Natural killer cell treated with Interleukin-12 subunit alpha and Interleukin-12 subunit beta and Interleukin-15 and Interleukin-18, amount 100 ng/mL, for 72 hours (primary cell): ENCODE measurements at places on chromosomes 11 and 22. TPM values are rescaled to one million over a fixed set of nuclear protein-coding genes. Genes with fewer than 3 reads are reported as not detected.

OTOG gene
- not detected for total RNA-seq

OR2D2 gene
- total RNA-seq, result not detected

DNA sequence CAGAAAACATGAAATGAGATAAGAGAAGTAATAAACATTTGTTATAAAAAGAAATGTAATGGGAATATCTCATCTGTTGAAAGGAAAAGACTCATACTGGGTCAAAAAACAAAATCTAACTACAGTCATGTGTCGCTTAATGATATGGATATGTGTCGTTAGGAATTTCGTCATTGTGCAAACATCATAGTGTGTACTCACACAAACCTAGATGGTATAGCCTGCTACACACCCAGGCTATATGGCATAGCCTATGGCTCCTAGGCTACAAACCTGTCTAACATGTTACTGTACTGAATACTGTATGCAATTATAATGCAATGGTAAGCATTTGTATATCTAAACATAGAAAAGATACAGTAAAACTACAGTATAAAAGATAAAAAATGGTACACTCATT is 89.8 kb upstream of the ZC3H12C start:
- no peak for DNase-seq

DNA sequence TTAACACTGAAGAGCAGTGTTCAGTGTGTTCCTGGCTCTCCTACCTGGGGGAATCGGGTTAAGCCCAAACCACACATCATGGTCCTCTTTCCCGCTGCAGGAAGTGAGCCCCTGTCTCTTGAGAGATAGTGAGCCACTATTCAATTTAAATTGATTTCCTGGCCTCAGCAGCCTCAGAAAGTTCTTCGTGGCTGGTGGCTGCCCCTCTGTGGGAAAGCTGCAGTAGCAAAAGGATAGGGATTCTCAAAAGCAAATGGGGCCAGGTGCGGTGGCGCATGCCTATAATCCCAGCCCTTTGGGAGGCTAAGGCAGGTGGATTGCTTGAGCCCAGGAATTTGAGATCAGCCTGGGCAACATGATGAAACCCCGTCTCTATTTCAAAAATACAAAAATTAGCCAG is 49.1 kb upstream of the CD5 start:
- no peak for DNase-seq

DNA sequence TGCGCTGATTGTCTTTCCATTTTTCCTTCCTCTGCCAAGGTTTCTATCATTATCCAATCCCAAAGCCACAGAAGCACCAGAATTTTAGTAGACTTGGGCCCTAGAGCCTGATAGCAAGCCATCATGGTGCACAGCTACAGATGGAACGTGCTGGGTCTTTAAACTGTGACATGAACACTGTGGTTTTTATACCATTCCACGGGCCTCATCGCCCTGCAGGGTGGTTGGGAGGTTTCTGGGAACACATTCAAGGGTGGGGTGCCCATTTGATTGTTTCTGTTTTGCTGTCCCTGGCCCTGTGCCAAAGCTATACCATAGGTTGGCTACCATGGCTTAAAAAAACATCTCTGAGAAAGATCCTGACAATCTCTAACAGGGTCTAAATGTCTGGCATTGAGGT is 151.9 kb downstream of the CACNA1I start:
- no peak for DNase-seq

- DNase-seq, result no peak
Observed at GRCh38 chr11:69999721-70000120, 78.4 kb upstream of the ANO1 start.

GRCh38 chr11:81979448-81979847 is 754.2 kb downstream of the FAM181B start:
- no peak for DNase-seq

GRCh38 chr22:19483481-19484244 is 3.9 kb downstream of the CDC45 start:
- no peak for DNase-seq

- DNase-seq, result no peak
Observed at GRCh38 chr11:70568814-70569617, 170.7 kb downstream of the CTTN start.
